ENCODE measurements at places on chromosomes 12 and 14.

DNA sequence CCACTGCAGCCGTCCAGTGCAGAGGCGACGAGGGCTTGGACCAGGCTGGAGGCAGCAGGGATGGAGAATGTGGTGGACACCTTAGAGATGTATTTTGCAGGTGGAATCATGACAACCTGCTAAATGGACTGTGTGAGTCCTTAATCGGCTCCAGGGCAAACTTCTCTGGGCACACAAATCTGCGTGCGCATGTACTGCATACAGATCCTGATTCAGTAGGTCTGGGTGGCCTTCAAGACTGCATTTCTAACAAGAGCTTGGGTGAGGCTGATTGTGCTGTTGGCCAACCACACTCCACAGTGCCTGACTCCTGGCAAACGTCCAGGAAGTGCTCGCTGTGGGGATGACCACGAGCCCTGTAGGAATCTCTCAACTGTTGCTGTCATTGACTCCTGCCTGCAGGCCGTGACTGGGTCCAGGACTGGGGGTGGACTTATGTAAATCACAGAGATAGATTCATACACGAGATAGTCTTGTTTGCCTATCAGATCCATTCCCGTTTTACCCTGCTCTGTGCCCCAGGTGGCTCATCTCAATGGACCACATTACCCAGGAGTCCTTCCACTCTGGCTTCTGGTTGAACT, 27.2 kb downstream of the JDP2 start:
- no peak for DNase-seq

GRCh38 chr14:52400846-52401245, 86.7 kb downstream of the PTGER2 start:
- DNase-seq, result no peak

- DNase-seq, result no peak
These were observed 137.7 kb downstream of the SPTSSA start for GRCh38 chr14:34324363-34324795.

GRCh38 chr12:54945082-54945481, 39.5 kb downstream of the TESPA1 start:
- no peak for DNase-seq

DNA sequence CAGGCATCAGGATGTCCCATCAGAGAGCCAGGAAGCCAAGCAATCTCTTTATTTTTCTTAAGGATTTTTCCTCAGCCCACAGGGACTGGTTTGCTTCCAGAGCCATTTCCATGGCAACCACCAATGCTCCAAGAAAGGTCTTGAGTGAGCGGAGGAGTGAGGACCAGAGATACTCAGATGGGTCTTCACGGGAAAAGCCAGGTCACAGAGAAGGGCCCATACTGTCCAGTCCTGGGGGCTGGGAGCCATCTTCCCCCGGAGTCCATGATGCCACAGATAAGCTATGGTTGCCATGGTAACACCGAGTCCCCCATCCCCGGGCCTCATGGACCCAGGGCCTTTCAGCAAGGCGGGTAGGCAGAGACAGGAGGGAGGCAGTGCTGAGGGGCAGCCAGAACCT, 28.6 kb downstream of the CMKLR1 start:
- DNase-seq, result no peak

GRCh38 chr12:108582978-108583770, 14.7 kb downstream of the TMEM119 start:
- DNase-seq, result no peak

GRCh38 chr14:69542311-69542710, 32.4 kb downstream of the CCDC177 start:
- DNase-seq, result no peak

DNA sequence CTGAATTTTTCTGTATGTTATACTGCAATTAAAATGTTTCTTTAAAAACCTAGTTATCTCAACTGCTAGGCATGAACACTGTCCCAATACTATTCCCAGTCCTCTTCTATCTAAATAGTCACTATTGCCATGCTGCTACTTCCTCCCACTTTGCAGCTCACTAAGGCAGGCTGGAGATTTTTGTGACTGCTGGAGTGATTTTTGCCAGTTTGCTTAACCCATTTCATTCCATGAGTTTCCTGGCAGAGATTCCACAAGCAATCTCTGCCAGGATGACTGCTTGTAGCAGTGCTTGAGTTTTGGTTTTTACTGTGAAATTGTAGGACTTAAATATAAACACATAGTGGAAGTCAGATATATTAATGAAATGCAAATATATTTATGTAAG, 80.8 kb downstream of the BHLHE41 start:
- no peak for DNase-seq

DNA sequence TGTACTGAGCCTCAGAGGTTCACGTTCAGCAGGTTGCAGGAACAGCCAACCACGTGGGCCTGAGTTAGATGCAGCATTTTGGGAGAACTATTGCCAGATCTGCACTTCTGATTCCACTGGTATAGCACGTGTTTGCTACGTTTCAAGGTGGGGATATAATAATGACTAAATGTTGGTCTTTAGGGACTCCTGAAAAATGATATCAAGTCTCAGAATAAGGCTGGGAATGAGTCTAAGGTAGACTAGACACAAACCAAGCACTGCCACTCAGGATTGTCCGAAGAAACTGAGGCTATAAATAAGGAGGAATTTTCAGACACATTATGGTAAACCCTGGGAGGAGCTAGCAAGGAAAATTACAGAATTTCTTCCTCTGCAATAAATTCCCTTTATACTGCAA, 98.1 kb downstream of the ESR2 start:
- DNase-seq, result no peak

- no peak for DNase-seq
These were observed 33.4 kb downstream of the NELL2 start for GRCh38 chr12:44842669-44843068.
